ENCODE measurements at places on chromosomes 16 and 17. TPM values are rescaled to one million over a fixed set of nuclear protein-coding genes. Genes with fewer than 3 reads are reported as not detected.

The QPRT gene
- 79.5 TPM for total RNA-seq

GRCh38 chr16:4025428-4025827 lies 90.8 kb downstream of the ADCY9 start:
- peaks cover 7% of the 10 kb centered on the region for H3K36me3 ChIP-seq
- H3K4me3 ChIP-seq = no peak overlapping the region
- H3K27ac ChIP-seq = no peak overlapping the region

GRCh38 chr17:63621229-63621683 lies 961 bp upstream of the MAP3K3 start:
- peaks cover 5% of the 10 kb centered on the region for H3K27me3 ChIP-seq
- H3K27ac ChIP-seq = no peak overlapping the region
- peak overlapping the region; percentile 100 for H3K4me3 ChIP-seq
- H3K4me1 ChIP-seq = peaks cover 28% of the 10 kb centered on the region

DNA sequence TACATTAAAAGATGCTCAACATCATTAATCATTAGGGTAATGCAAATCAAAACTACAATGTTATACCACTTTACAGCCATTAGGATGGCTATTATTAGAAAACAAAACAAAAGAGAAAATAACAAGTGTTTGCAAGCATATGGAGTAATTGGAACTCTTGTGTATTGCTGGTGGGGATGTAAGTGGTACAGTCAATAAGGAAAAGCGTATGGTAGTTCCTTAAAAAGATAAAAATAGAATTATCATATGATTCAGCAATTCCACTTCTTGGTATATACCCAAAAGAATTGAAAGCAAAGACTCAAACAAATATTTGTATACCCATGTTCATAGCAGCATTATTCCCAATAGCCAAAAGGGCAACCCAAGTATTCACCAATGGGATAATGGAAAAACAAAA lies 1.4 kb upstream of the CAPNS2 start:
- H3K4me3 ChIP-seq = no peak overlapping the region
- no peak for DNase-seq
- H3K27me3 ChIP-seq = no peaks in the 10 kb centered on the region
- no peak overlapping the region for H3K27ac ChIP-seq
- H3K4me1 ChIP-seq = peaks cover 4% of the 10 kb centered on the region

DNA sequence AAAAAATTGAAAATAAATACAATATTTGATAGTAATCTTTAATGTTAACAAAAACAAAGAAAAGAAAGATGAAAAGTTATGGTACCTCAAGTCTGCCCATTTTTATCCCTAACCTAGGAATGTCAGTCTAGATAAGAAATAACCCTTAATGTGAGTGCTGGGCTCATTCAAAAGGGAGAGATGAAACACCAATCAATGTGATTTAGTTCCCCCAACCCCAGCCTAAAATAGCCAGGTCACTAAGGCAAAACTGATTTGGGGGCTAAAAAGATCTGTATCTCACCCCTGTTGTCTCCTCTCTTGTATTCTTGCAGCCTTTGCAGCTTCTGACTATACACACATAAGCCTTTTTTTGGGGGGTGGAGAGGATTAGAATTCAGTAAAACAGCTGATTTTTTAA lies 3.2 kb upstream of the IGF2BP1 start:
- H3K27ac ChIP-seq = no peak overlapping the region
- DNase-seq = no peak
- peaks cover 20% of the 10 kb centered on the region for H3K27me3 ChIP-seq
- peak overlapping the region; percentile 77 for H3K4me3 ChIP-seq
- peaks cover 4% of the 10 kb centered on the region for H3K36me3 ChIP-seq

DNA sequence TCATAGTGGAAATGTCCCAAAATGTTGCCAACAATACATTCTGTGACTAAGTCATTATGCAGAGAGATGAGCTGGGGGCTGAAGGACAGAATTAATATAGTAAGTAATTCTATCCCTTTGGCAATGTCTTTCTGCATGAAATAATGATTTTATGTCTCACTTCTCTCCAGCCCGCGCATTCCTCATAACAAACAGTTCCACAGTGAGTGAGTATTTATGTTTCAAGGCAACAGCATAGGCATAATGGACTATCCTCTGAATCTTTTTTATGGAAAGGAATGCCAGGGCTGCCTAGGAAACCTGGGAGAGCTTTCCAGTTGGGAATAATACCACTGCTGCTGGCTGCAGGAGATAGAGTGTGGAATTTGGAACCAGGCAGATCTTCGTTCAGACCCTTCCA lies 477.7 kb downstream of the HS3ST4 start:
- H3K4me1 ChIP-seq = no peaks in the 10 kb centered on the region
- H3K27ac ChIP-seq = no peak overlapping the region
- no peak for DNase-seq

The SEPTIN12 gene
- total RNA-seq = not detected

DNA sequence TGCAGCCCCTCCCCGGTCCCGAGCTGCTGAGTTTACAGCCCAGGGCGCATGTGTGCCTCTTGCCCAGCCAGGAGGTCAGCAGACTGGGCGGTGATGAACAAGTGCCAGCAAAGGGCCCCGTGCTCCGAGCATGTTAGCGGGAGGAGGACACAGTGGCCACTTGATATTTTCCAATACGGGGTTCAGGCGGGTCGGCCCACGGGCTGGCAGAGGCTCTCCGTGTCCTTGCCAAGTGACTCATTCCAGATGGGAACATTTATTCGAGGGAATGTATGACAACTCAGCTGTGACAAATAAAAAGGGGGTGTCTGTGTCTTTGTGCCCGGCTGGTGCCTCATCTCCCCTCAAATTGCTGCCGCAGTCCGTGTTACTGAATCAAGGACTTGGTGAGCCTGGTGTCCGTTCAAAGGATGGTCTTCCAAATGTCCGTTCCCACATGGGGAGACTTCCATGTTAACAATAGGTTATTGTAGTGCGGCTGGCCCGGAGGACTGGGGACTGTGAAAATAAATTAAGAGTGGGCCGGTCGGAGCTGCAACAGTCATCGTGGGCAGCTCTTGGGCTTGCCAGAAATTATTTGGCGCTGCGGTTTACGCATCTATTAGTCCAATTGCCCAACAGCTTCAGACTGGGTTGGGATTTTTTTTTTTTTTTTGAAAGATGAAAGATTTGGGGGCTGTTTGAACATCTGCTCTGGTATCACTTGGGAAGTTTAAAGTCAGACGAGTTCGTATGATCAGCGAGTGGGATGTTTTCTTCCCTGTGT lies 174.0 kb upstream of the CIBAR2 start:
- H3K4me3 ChIP-seq = peak overlapping the region; percentile 71
- peak overlapping the region; percentile 5 for H3K27ac ChIP-seq
- H3K4me1 ChIP-seq = peaks cover 45% of the 10 kb centered on the region

GRCh38 chr16:74578838-74579237 lies 28.1 kb downstream of the GLG1 start:
- H3K4me1 ChIP-seq = peaks cover 30% of the 10 kb centered on the region
- no peak overlapping the region for H3K27ac ChIP-seq
- no peak for DNase-seq
- H3K27me3 ChIP-seq = no peaks in the 10 kb centered on the region

The TSPAN10 gene
- 1.6 TPM for total RNA-seq

DNA sequence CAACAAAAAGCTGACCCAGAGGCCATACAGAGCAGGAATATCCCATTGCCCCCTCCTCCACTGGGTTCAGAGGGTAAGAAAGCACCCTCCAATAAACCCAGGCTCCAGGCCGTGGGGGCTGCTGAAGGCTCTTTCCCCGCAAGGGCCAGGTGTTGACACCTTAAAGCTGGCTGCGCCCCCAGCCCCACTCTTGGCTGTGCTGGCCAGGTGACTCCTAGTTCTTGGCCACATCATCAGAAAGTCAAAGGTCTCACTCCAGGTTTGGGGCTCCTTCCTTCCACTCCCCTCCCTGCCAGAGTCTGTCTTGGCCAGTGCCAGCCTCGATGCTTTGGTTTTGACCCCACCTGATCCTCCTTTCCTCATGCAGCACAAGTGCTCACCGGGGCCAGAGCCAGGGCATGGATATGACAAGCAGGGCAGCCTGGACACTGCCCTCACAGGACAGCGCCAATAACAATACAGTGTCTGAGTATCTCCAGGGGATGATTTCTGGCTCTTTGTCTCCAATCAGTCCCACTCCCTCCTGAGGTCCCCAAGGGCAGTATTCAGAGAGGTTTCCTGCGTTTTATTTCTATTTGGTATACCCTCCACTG lies 8.2 kb downstream of the SLC46A1 start:
- peaks cover 8% of the 10 kb centered on the region for H3K36me3 ChIP-seq
- H3K4me1 ChIP-seq = peaks cover 12% of the 10 kb centered on the region
- no peak for DNase-seq
- no peaks in the 10 kb centered on the region for H3K27me3 ChIP-seq
- H3K4me3 ChIP-seq = peak overlapping the region; percentile 40

DNA sequence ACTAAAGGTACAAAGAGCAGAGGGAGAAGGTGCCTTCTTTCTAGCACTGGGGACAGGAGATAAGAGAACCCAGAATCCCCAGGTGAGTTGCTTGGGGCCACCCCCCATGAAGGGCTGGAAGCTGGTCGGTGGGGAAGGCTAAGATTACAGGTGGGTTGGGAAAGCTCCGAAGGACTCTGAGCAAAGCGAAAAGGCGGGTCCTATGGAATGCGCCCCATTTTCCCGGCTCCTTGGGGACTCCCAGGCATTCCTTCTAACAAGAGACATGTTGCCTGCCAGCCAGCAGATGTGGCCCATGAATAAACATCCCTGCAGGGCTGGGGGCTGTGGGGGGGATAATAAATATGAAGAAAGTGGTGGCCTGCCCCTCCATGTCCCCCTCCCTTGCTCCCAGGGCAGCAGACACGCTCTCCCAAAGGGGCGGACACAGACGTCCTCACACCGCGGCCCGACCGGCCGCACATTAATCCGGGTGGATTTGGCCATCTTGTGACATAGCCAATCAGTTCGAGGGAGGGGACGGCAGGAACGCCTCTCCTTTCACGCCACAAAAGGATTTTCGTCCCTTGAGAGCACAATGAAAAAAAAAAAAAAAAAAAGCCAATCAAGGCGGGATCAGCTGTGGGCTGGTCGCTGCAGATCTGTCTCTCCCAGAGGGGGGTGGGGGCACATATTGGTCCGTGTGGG lies 98.5 kb downstream of the SOX9 start:
- H3K27ac ChIP-seq = peak overlapping the region; percentile 39
- H3K27me3 ChIP-seq = peaks cover 51% of the 10 kb centered on the region
- peaks cover 37% of the 10 kb centered on the region for H3K4me1 ChIP-seq
- no peaks in the 10 kb centered on the region for H3K36me3 ChIP-seq

GRCh38 chr17:80940171-80941123 lies 51.2 kb upstream of the CHMP6 start:
- peaks cover 19% of the 10 kb centered on the region for H3K27me3 ChIP-seq
- H3K27ac ChIP-seq = no peak overlapping the region
- no peak overlapping the region for H3K4me3 ChIP-seq
- no peak for DNase-seq
- peaks cover 2% of the 10 kb centered on the region for H3K36me3 ChIP-seq

The CHST6 gene
- 22.4 TPM for total RNA-seq

DNA sequence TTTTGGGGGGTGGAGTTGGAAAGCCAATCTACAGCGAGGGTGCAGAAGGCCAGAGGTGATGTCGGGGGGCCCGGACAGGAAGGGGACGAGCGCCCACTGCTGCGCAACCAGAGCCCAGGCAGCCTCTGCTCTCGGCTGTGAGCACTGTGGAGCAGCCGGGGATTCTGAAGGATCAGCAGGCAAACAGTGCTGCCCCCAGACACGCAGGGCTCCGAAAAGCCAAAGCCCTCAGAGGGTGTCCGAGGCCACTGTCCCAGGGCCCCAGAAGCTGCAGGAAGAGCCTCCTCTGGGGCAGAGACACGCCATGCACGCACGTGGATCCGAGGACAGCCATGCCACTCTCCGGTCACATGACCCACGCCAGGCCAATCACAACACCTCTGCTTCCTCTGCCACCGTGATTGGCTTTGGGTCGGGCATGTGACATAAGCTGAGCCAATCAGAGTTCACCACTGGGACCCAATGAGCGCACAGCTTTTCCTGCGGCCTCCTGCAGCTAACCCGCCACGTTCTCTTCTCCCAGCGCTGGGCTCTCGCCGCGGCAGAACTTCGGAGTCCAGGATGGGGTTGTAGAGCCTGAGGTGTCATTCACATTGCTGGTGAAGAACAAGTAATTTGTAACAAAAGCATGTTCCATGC lies 40.7 kb downstream of the ACTG1 start:
- no peak overlapping the region for H3K4me3 ChIP-seq
- peaks cover 41% of the 10 kb centered on the region for H3K4me1 ChIP-seq
- no peak for DNase-seq
- no peaks in the 10 kb centered on the region for H3K36me3 ChIP-seq
- no peak overlapping the region for H3K27ac ChIP-seq

Data from neural crest cell (in vitro differentiated cells).